ENCODE measurements at places on chromosomes 16 and 17.

DNA sequence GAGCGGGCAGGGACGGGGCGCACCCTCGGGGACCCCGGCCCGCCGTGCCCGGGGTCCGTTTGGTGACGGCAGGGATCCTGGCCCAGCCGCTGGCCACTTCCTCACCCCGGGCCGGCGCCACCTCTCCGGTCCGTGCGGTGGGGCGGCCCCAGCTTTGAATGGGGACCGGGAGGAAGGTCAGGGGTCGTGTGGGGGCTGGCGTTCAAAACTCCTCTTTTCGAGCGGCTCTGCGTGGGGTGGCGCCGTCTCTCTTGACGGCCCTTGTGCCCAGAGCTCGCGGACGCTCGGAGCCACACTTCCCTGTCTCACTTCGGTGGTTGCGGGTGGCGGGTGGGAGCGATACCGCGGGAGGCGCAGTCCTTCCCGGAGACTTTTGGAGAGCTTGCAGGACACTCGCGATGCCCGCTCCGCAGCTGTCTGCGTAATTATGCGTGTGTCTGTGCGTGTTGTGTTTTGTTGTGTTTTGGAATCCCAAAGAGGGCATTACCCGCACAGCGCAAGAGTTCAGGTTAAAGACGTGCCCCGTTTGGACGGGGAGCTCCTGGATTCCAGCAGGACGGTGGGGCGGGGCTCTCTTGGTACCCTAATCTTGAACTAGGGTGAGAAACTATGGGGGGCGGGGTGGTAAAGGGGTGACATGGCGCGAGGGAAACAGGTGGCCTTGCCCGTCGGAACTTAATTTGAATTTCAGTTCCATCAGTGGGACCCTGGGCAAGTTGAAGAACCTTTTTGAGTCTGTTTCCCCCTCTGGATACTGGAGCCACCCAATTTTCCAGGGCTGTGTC lies 637 bp downstream of the PLCG2 start:
- DNase-seq: no peak

DNA sequence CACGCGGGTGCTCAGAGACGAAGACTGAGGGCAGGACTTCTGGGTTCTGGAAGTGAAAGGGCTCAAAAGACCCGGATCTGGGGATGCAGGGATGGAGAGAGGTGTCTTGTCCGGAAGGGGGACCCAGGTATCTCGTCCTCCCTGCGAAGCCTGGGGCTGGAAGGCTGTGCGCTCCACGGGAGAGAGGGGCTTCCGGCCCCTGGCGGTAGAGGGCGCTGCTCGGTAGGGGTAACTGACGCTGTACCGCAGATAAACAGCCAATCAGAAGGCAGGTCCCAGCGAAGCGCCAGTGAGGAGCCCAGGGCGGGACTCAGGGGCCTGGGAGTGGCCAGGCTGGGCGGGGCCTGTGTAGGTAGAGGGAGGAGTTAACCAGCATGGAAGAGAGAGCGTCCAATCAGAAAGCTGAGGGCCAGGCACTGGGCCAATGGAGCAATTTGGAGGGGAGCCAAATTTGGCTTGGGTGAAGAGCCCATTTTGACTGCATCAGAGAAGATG lies 804 bp downstream of the TGFB1I1 start:
- DNase-seq: no peak

- DNase-seq: no peak
Observed at GRCh38 chr17:17387017-17387497, 83.9 kb downstream of the NT5M start.

- no peak for DNase-seq
Observed at GRCh38 chr16:19179546-19180490, 11.8 kb downstream of the SYT17 start.

DNA sequence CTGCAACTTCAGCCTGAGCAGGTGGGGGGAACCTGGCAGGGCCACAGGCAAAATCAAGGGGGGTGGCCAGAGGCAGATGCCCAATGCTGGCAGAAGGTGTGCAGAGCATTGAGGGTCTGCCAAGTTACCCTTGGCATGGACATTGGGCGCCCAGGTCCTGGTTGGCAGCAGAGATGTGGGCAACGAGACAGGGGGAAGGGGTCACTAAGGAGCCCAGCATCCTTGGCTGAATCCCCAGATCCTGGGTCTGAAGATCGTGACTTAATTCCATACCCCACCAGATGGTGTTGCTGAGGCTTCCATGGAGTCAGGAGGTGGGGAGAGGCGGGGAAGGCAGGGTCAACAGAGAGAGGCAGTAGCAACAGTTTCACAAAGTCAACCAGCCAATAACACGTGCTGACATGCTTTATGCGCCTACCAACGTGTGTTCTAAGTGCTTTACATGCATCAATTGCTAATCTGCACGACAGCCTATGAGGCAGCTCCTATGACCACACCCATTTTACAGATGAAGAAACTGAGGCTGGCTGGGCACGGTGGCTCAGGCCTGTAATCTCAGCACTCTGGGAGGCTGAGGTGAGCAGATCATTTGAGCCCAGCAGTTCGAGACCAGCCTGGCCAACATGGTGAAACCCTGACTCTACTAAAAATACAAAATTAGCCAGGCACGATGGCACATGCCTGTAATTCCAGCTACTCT lies 83.3 kb downstream of the GSG1L start:
- no peak for DNase-seq

- DNase-seq: no peak
Observed at GRCh38 chr17:54172096-54172984, 349.6 kb downstream of the KIF2B start.

GRCh38 chr16:15799851-15800495 lies 56.9 kb downstream of the MYH11 start:
- DNase-seq: no peak

DNA sequence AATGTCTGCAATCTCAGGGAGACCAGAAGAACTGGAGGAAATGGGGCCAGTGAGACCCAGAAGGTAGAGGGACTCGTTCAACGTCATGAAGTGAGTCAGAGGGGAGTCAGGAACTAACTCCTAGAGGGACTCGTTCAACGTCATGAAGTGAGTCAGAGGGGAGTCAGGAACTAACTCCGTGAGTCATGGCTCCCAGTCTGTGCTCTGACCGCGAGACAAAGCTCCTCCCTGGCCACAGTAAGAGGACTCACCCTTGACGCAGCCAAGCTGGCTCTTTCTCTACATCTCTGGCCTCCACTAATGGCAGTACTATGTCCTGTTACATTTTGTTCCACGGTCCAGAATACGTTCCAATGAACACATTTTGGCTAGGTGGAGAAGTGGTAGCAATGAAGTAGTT lies 902.5 kb downstream of the KCNJ2 start:
- no peak for DNase-seq

- DNase-seq: no peak
Observed at GRCh38 chr16:58820411-58820810, 86.3 kb upstream of the GOT2 start.

- no peak for DNase-seq
Observed at GRCh38 chr17:48139944-48140343, 32.4 kb downstream of the SNX11 start.

DNA sequence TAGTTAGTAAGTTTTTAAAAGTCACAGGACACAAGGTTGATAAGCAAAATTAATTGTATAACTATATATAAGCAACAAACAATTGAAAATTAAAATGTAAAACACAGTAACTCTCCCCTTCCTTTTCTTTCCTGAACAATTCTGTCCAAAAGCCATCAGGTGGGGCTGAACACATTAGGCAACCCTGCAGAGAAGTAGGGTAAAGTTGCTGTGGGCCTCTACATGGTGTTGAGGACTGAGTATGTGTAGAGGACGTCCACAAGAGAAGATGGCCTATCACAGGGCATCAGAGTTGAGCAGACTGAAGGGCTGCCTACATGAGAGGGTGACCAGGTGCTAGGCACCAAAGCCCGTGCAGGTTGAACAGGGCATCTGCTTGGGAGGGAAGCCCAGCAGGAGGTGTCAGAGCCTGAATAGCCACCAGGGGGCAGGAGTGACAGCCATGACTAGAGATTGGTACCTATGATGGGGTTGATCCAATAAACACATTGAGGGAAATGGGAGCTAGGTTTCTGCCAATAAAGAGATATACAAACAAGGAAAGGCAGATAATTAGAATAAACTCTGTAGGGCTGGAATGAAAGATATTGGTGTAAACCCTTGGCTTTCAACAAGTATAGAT lies 415.1 kb downstream of the NPIPA8 start:
- peak; percentile 1 for DNase-seq

GRCh38 chr16:70298988-70299938 lies at the start of gene DDX19B:
Gene DDX19B, plus strand, starts transcription at chr16:70299186. Its CDS starts 112 bp downstream, at chr16:70299298.
- DNase-seq: peak; percentile 31

GRCh38 chr17:56292578-56292977 lies 139.3 kb downstream of the ANKFN1 start:
- no peak for DNase-seq

GRCh38 chr17:78258323-78259191 lies 27.1 kb downstream of the TMEM235 start:
- peak; percentile 38 for DNase-seq

GRCh38 chr16:61131447-61131846 lies 904.8 kb downstream of the CDH8 start:
- no peak for DNase-seq

GRCh38 chr16:81638286-81638945 lies 140.7 kb upstream of the PLCG2 start:
- DNase-seq: no peak

DNA sequence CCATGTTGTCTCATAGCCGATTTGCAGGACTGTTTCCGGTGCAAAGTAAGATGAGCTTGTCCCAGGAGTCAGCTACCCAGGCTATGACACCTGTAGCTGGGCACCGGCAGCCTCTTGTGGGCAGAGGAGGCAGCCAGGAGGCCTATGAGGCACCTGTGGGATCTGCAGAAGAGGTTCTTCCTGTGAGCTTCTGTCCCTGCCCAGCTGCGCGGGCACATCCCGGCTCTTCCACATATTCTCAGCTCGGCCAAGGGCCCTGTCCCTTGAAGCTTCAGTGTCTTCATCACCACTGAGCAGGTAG lies 21.3 kb upstream of the CAPN15 start:
- DNase-seq: no peak

- DNase-seq: no peak
Observed at GRCh38 chr17:45406107-45406506, 26.6 kb downstream of the ARHGAP27 start.

DNA sequence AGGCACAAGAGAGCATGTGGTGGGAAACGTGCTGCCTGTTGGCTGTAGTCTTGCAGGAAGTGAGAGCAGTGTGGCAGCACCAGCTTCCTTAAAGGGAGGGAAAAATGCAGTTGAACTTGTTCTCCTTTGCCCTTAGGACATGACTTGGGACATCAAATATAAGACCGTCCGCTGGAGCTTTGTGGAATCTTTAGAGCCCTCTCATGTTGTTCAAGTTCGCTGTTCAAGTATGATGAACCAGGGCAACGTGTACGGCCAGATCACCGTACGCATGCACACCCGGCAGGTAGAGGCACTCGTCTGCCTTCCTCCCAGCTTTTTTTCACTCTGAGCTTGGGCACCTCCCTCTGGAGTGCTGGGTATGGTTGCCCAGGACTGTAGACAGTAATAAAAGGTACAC lies 23.3 kb downstream of the GPR179 start:
- DNase-seq: no peak

- DNase-seq: no peak
Observed at GRCh38 chr17:78241277-78242023, 10.0 kb downstream of the TMEM235 start.

DNA sequence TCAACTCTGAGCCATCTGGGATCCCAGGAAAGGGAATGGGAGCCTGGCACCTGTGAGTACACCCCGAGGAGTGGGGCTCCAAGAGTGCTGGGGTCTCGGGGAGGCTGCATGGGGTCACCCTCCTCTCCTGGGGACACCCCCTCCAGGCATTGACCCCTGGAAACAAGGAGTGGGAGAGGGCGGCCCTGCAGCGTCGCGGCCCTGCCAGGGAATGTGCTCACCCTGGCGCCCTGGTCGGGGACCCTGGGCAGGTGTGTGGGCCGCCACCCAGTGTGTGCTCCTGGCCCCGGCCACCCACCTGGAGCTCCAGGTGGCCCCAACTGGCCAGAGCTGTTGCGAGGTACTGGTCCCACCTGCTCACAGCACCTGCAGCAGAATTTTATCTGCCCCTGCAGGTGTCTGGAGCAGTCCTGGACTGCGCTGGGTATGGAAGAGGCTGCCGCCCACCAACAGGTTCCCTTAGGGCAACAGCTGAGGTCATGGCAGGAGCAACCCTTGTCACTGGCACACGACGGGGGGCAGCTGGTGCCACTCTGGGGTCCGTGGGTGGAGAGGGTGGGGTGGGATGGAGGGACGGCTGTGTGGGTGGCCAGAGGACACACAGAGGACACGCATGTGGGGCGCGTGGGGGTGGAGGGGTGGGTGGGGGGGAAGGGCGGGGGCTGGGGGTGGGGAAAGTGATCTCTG lies 5.4 kb upstream of the PABPN1L start:
- DNase-seq: no peak
